ENCODE measurements at places on chromosomes 2 and 18.

- no peak for DNase-seq
These were observed 555.8 kb downstream of the SATB2 start for GRCh38 chr2:198901894-198902293.

DNA sequence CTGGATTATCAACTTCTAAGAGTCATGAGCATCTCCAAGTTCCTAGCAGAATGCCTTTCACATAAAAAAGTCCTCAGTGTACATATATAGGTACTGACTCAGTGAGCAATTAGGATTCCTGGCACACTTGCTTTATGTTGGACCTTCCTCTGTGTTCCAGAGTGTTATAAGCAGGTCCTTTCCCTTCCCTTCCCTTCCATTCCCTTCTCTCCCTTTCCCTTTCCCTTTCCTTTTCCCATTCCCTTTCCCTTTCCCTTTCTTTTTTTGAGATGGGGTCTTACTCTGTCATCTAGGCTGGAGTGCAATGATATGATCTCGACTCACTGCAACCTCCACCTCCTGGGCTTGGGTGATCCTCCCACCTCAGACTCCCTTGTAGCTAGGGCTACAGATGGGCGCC is 48.7 kb downstream of the SCN3A start:
- no peak for DNase-seq

GRCh38 chr18:37764541-37765288 is 199.1 kb upstream of the CELF4 start:
- DNase-seq, result no peak

GRCh38 chr2:12064153-12064552 is 317.7 kb downstream of the LPIN1 start:
- peak; percentile 55 for DNase-seq

DNA sequence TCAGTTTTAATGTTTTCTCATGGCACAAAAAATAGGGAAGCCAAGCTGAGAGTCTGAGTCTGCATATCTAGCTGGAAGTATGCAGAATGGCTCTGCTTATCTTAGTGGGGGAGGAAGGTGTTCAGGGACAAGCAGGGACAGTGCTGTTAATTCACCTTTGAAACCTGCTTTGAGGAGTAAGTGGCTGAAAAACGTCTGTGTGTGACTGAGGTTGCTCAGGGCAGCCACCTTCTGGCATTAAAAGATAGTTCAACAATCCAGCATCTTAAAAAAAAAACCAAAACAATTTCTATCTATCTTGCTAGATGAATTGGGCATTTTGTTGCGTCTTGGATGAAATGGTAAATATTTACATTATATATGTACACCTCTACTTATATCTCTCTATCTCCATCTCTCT is 2.0 kb upstream of the TRPM8 start:
- DNase-seq, result no peak

Data from CD4-positive, alpha-beta T cell treated with Interleukin-4 for 1 hour (primary cell).